ENCODE measurements at places on chromosomes 4 and X. TPM values are rescaled to one million over a fixed set of nuclear protein-coding genes. Genes with fewer than 3 reads are reported as not detected.

TMEM255A gene
- 0.44 TPM for total RNA-seq

DNA sequence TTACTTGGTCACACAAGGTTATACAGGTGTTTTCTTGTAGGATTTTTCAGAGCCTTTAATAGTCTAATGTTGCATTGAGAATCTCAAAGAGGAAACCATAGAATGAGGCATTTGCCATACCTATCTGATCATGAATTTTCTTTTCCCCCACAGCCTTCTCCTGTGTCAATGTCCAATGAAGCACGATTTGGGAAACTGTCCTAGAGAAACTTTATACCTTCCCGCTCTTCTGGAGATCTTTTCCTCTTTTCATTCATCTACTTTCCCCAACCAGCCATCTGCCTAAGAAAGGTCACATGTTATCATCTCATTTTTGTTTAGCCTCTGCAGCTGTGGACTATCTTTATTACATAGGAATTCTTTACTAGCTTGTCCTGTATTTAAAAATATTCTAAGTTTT, 19.9 kb downstream of the VSIG4 start:
- no peak for DNase-seq

GRCh38 chr4:19510993-19511392, 740.7 kb upstream of the SLIT2 start:
- no peak for DNase-seq

TASL gene
- not detected for total RNA-seq

DMRTC1 gene
- total RNA-seq: not detected

ARX gene
- total RNA-seq: not detected

GRCh38 chr4:24321131-24321530, 263.2 kb downstream of the DHX15 start:
- no peak for DNase-seq

DNA sequence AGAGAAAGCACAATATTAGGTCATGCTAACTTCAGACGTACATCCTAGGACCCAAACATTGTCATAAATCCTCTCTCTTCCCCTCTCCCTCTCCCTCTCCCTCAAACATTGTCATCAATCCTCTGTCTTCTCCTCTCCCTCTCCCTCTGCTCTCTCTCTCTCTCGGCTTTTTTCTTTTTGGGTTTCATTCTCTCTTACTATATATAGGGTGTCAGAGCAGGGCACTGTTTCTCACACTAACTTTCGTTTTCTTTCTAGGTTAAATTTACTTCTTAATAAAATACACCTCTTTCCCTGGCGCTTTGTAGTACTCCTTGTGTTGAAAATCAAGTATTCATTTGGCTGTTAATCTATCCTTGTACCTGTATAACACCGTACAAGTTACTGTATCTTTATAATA, 37.0 kb upstream of the HERC5 start:
- no peak for DNase-seq

HS6ST2 gene
- 19.4 TPM for total RNA-seq

DNA sequence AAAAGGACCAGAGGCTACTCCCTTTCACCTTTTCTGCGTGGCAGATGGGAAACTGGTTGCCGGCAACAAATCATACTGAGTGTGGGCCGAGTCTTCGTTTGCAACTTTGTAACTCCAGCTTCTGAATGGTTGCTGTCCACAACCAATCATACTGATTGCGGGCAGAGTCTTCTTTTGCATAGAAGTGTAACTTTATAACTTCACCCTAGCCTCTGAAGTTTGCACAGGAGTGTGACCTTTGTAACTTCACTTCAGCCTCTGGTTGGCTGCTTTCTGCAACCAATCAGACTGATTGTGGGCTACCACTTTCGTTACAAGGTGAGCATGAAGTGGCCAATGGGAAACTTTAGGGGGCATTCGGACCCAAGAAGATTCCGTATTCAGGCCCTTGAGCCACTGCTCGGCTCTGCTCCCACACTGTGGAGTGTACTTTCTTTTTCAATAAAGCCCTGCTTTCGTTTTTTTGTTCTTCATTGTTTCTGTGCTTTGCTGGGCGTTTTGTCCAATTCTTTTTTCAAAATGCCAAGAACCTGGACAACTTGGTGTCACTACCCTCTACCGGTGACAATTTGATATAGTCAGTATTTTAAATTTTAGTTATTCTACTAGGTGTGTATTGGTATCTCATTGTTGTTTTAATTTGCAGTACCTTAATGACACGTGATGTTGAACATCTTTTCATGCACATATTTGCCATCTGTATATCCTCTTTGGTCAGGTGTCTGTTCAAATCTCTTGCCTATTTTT, 9.0 kb upstream of the PAGE5 start:
- no peak for DNase-seq

DNA sequence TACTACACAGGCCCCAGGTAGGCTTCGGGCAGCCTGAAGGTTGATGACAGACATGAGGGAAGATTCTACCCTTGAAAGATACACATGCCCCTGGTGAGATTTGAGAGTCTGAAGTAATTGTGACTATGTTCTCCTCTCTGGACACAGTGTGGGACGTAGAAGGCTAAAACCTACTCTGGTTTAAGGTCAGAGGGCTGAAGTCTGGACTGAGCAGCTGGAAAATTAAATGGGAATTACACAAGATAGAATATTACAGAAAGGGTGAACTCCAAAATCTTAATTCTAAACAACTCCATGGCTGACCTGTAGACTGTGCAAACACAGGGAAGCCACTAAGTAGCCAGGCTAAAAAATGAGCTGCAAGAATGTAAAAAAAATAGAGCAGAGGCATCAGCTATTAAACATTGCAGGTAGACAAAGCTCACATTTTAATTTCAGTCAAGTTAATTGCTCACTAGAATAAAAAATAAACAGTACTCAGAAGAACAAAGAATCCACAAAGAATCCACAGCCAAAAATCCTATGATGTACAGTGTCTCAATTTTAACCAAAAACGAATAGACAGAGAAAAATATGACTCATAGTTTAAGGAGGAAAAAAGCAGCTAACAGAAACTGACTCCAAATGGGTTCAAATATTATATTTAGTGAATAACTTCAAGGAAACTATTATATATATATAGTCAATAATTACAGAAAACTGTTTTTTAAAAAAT, 170.4 kb downstream of the PCDH18 start:
- no peak for DNase-seq

- DNase-seq: no peak
These were observed at the start of gene PPP3CA for GRCh38 chr4:101347267-101347556. PPP3CA (minus strand) TSS chr4:101347526.

GAGE1 gene
- total RNA-seq: not detected

- DNase-seq: no peak
These were observed 34.6 kb downstream of the SEPTIN11 start for GRCh38 chr4:76984127-76984526.

- DNase-seq: peak; percentile 84
These were observed at the start of gene C4orf33 for GRCh38 chr4:129095811-129096454. C4orf33 (plus strand) TSS chr4:129096152; CDS start chr4:129102611, 6,459 bp downstream.

GRCh38 chr4:137455647-137456321, 76.5 kb downstream of the PCDH18 start:
- no peak for DNase-seq

ZBTB33 gene
- 18.3 TPM for total RNA-seq

- no peak for DNase-seq
These were observed 154.2 kb upstream of the TBL1X start for GRCh38 chrX:9310616-9311015.

GRCh38 chr4:134906404-134907023, 704.9 kb upstream of the PABPC4L start:
- peak; percentile 67 for DNase-seq

DNA sequence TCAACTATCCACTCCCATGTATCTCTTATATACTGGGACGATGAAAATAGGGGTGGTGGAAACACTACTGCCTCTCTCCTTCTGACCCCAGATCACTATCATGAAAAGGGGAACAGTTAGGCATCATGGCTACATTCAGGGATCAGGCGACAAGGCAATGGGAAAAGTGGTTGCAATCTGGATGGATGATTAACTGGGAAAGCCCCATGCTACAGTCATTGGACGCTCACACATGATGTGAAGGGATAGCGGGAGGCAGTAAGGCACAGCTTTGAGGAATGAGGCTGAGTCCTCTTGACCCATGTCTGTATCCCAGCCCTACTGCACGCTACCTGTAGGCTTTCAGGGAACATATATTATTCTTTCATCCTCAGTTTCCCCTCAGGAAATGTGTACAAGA, 10.2 kb downstream of the GASK1B start:
- no peak for DNase-seq

GRCh38 chr4:184899261-184900134, 73.7 kb upstream of the ACSL1 start:
- DNase-seq: no peak

CXCL10 gene
- total RNA-seq: not detected

GRCh38 chr4:155474758-155475157, 98.0 kb upstream of the MAP9 start:
- no peak for DNase-seq

DNA sequence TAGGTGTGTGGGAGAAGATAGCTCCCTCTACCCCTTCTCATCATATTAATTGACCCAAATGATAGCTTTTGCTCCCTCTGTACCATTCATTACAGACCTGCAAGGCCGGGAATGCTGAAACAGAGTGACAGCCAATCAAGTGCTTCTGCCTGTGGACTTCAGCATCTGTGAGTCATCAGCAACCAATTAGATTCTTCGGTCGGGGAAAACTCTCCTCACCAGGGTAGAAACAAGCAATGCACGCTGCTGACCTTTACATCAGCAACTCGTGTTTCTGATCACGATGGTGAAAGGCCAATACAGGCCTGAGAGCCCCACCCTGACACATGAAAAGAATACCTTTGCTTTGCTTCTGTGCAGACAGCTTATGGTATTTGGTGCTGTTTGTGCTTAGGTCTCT, 347.2 kb upstream of the DDX53 start:
- peak; percentile 67 for DNase-seq

FGF2 gene
- 10.6 TPM for total RNA-seq

GRCh38 chr4:100823066-100823992, 305.5 kb upstream of the EMCN start:
- no peak for DNase-seq

DNA sequence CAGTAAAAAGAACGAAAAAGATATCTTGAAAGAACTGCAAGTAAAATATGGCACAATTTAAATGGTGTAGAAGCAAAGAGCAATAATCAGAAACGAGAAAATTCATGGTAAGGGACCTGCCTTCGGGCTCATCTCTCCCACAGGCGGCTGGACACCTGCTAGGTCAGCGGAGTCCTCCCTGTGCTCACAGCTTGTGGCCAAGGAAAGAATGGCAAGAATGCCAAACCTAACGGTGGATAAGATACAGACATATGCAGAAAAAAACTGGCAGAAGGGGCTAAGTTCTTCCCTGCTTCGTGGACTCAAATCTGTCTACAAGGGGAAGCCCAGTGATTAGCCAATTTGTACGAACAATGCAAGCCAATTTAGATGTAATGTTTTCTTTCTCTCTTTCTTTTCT, 152.1 kb upstream of the VCX start:
- peak; percentile 68 for DNase-seq

DNA sequence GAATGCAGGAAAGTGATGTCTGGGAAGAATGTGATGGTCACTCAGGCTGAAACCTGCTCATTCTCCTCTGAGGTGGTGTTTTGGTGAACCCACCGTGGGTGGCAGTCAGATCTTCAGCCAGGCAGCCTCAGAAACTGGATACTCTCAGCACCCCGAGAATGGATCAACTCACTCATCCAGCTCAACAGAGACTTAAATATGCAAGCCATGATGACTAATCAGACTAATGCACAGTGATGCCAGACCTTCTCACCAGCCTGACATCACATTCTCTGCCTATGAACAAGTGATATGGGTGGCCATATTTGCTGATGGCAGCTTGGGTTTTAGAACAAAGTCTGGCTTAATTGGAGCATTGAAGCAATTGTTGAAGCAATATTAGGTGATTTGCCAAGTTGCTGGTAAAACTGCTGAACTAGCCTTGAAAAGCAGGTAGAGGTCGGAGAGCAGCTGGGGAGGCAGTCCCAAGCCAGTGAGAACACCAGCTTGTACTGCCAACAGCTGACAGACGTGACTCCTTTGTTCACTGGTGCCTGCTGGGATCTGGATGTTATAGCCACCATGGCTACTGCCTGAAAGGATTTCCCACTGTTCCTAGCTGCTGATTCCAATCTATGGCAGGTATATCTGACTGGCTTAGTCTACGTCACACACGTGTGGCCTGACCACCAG, 608.1 kb downstream of the MID1IP1 start:
- DNase-seq: no peak

- DNase-seq: peak; percentile 93
These were observed 64.8 kb upstream of the STOX2 start for GRCh38 chr4:183840311-183840710.

- DNase-seq: no peak
These were observed 26.3 kb upstream of the TRPC3 start for GRCh38 chr4:121978172-121978516.

GRCh38 chrX:101415180-101416145, 7.4 kb downstream of the HNRNPH2 start:
- DNase-seq: peak; percentile 59

DNA sequence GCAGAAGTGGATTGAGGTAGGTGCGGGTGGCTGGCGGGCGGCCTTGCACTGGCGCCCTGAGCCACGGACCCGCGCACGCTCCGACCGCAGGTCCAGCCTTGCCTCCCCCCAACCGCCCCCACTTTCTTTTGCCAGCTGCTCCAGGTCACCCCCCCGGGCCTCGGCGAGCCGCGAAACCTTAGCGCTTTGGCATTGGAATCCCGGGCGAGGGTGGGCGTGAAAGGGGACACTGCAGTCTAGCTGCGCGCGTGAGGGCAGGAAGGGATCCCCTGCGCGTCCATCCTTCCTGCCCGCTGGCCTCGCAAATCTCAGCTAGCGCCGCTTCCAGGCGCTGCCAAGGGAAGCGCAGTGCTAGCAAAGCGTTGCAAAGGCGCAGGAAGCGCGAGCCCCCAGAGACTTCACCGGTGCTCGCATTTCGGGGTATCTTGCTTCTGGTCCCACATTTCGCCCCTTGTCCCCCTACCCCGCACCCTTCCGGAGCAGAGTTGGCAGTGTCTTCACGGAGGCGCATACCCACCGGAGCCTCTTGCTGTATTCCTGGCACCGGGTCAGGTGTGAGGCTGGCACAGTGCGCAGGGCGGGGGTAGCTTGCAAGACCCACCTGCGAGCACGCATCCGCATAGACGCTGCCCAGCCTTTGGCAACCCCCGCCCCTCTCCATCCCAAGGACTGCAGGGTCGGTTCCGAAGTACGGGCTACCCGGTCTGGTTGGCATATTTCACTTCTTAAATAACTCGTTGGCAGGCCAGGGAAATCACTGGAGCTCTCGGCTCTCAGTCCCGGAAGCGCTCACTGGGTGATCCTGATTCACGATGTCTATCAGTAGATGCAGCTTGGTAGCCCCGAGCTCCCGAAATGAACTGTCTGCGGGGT, 104.4 kb downstream of the UCHL1 start:
- peak; percentile 77 for DNase-seq

DNA sequence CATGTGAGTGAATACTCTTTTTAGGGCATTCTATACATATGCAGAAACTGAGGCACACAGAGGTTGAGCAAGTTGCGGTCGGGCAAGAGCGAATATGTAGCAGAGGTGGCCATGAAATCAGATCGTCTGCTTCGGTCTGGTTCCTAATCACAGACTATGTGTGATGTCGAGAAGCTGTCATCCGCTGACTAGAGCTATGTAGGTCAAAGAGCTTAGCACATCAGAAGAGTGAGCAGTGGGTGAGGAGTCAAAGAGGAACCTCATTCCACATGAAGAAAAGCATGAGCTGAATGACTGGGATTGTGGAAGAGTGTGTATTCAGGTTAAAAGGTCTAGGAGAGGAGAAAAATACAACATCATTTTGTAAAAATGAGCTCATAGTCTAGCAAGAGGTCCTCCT, 19.0 kb downstream of the GAB3 start:
- DNase-seq: no peak

REST gene
- 85.8 TPM for total RNA-seq
